Activated T-cell treated with anti-CD3 and anti-CD28 coated beads, Interleukin-2, amount 50 U/mL, for 48 hours (primary cell): ENCODE measurements at places on chromosomes 1 and 21.

- no peak for DNase-seq
These were observed 98.3 kb upstream of the FGGY start for GRCh38 chr1:59198564-59198963.

- DNase-seq: no peak
These were observed 48.6 kb upstream of the ZNHIT6 start for GRCh38 chr1:85756864-85757263.

DNA sequence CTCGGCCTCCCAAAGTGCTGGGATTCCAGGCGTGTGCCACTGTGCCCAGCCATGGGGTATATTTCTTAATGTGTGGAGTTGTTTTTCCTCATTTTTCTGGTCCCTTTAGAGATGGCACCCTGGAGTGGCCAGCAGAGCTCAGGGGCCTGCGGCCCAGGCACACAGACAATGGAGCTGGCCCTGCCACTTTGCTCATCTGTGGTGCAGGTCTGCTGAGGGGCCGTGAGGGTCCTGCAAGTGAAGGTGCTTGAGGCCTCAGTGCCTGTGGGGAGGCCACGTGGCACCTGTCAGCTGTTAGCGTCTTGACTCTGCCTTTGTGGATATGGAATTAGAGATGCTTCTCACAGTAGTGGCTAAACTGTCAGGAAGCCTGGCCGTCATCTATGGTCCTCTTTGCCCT lies 7.5 kb downstream of the COL18A1 start:
- DNase-seq: no peak

DNA sequence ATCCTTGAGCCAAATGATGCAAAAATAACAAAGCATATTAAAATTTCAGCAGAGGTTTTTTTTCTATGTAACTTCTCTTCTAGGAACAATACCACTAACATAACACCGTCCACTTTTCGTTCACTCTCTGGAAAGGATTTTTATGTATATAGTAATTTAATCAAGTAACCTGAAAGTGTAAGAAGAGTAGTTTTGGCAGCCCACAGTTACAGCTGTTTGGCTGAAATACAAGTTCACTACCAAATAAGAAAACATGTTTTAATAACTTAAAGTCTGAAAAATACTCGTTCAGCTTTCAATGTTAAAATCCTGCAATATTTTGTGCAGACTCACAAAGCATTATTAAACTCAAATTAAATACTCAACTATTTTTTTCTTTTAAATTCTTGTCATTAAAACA lies 896.8 kb upstream of the ADGRL4 start:
- DNase-seq: no peak

GRCh38 chr1:93608187-93609109 lies 73.2 kb downstream of the BCAR3 start:
- DNase-seq: peak; percentile 67

GRCh38 chr21:31556662-31557061 lies 102.8 kb upstream of the SOD1 start:
- DNase-seq: no peak

DNA sequence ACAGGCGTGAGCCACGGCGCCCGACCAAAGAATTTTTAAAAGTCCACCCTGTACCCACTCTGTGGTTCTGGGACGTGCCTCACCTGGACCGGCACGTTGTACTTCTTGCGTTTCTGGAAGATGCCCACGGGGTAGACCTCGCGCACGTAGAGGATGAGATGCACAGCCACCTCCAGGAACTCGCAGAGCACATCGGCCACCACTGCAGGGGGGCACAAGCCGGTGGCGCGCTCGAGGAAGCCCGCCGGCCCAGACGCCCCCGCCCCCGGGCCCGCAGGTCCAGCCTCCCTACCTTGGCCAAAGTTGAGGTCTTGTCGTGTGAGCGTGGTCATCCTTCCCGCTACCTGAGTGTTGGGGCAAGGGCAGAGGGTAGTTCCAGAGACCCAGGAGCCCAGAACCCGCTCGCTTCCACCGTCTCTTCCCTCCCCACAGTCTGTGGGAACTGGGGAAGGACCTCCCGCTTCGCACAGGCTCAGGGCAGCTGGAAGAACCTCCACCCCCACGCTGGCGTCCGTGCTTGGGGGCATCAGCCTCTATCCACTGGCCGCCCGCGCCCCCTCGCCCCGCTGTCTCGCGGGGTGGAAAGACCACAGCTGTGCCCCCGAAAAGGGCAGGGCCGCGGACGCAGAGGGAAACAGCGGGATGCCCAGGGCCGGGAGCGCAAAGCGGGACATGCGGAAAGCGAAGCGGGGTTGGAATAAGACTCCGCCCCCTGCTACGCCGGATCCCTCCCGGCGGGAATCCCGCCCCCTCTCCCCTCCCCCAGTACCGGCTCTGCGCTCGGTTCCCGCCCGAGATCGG lies 478 bp downstream of the MAD2L2 start:
- no peak for DNase-seq

DNA sequence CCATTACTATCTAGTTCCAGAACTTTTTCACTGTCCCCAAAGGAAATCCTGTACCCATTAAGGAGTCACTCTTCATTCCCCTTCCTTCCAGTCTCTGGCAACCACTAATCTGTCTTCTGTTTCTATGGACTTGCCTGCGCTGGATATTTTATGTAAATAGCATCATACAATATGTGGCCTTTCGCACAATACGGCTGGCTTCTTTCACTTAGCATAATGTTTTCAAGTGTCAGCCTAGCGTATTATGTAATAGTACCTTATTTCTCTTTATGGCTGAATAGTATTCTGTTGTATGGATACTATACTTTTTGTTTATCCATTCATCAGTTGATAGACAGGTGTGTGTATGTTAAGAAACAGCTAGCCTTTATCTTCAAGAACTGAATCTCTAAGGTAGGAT lies 14.3 kb downstream of the ATF3 start:
- DNase-seq: no peak

- no peak for DNase-seq
These were observed 21.7 kb downstream of the ARV1 start for GRCh38 chr1:231000639-231001038.

DNA sequence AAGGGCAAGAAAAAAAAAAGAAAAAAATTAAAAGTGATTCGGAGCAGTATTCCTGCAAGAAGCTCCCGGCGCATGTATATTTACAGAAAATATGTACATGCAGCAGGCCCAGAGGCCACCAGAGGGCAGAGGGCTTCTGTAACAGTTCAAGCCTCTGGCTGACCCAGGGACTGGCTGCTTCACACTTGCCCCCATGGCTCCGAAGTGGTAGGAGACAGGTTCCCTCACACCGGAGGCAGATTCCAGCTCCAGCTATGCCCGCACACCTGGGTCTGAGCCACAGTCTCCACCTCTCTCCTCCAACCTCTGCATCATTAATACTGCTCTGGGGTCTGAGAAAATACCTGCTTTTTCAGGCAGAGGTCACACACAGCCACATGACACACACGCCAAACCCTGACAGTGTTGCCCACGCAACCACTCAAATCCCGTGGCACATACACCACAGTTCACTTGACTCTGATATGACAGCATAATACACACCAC lies 2.2 kb upstream of the ARHGAP30 start:
- peak; percentile 57 for DNase-seq

- DNase-seq: peak; percentile 58
These were observed 45.0 kb upstream of the BCL10 start for GRCh38 chr1:85321237-85321964.

- no peak for DNase-seq
These were observed 44.8 kb downstream of the CHD1L start for GRCh38 chr1:147287133-147287865.

GRCh38 chr1:187262731-187263130 lies 434.0 kb downstream of the PLA2G4A start:
- no peak for DNase-seq

- no peak for DNase-seq
These were observed 51.3 kb downstream of the PCNX2 start for GRCh38 chr1:233244183-233244582.

DNA sequence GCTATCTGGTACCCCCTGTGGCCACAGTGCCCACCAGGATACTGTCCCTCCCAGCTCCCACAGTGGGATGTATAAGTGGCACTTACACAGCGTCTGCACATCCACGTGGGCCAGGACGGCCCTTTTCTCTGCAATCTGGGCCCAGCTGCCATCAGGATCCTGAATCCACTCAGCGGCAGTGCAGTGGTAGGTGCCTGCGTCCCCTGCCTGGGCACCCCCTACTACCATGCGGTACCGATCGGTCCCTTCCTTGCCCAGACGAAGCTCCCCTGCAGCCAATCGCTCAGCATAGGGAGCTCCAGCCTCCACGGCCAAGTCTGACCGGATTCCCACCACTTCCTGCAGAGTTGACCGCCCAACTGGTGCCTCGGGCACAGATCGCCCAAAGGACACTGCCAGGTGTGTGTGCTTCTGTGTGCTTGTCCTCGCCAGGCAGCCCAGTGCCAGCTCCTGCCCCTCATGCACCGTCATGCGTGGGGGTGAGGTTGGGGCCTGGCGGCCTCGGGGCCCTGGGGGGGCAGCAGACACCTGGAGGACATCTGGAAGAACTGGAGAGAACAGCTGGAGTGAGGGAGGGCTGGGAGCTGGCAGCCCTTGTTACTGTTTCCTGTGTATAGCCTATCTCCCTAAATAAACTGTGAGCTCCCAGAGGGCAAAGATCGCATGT lies 4.7 kb downstream of the IGSF8 start:
- no peak for DNase-seq

GRCh38 chr1:91777630-91778300 lies 108.2 kb downstream of the TGFBR3 start:
- no peak for DNase-seq

- DNase-seq: no peak
These were observed 25.0 kb downstream of the TBX15 start for GRCh38 chr1:118963138-118963455.

GRCh38 chr1:72284348-72285073 lies 2.2 kb upstream of the NEGR1 start:
- peak; percentile 40 for DNase-seq

- DNase-seq: no peak
These were observed 257.5 kb downstream of the LRRC40 start for GRCh38 chr1:69947837-69948236.

DNA sequence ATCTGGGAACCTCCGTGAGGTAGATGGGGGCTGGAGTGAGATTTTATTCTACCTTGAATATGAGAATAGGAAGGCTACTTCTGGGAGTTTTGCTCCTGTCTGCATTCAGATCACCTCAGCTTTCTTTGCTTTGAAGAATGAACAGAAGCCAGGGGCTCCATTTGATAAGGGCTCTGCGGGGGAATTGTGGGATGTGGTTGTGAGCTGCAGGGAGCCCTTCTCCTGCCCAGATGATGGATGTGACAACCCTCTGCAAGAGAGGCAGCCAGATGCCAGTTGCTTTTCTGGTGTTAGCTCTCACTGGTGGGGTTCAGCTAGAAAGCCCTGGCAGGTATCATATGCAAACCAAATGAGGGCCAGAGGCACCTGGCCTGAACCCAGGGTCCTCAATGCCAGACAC lies 21.5 kb downstream of the IER5 start:
- DNase-seq: no peak

DNA sequence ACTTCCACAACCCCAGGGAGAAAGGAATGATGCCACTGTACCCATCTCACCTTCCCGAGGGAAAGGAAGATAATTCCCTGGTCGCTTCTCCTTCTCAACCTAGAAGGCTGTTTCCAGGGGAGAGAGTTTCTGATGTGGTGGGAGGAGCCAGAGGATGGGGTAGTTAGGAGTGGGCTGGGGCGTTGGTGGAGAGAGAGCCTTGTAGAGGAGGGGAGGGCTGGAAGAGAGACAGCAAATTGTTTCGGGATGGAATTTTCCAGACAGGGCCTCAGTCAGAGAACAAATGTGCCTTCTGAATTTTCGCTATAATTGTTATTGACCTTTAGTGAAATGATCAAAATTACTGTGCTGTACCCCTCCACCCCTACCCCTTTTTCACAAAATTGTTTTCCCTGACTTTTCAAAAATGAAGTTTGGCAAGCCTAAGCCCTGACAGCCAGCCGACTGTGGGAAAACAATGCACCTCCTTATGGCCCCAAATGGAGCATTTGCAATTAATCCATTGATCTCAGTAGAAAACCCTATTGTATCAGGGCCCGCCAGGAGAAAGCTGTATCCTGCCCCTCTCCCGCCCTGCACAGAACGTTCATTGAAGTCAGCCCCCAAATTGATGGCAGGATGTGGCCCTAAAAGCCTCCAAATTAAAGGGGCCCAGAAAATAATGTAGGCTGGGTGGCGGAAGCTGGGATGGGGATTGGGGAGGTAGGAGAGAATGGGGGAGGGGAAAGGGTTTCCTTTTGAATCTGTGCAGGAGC lies 69.1 kb upstream of the JUN start:
- DNase-seq: no peak

- no peak for DNase-seq
These were observed 378.9 kb downstream of the BRINP3 start for GRCh38 chr1:190098756-190099155.

GRCh38 chr1:238778113-238778512 lies 608.3 kb upstream of the CHRM3 start:
- DNase-seq: no peak

- DNase-seq: no peak
These were observed 365.8 kb downstream of the KIF26B start for GRCh38 chr1:245520611-245521010.

GRCh38 chr1:183463566-183463965 lies 8.7 kb upstream of the SMG7 start:
- DNase-seq: no peak

- DNase-seq: no peak
These were observed 93.0 kb downstream of the CLIC6 start for GRCh38 chr21:34761758-34762330.

DNA sequence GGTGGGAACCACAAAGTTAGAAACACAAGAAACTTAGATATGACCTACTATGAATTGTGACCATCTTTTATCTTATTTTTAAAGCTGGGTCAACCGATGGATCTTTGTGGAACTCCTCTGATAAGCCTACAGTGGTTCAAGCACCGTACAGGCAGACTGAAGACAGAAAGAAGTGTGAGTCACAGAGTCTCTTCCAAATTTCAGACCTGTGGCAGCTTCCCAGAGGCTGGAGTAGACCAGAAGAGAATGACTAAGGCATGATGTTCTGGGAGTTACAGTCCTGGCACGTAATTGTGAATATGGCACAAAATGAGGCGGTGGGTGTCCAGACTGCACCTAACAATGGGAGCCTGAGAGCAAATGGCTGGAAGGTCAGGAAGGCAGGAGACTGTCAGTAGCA lies 70.0 kb downstream of the LMO4 start:
- DNase-seq: no peak

GRCh38 chr1:152440635-152441471 lies 26.8 kb upstream of the CRNN start:
- peak; percentile 77 for DNase-seq

- DNase-seq: no peak
These were observed 156.0 kb downstream of the SLC45A1 start for GRCh38 chr1:8473891-8474300.

- DNase-seq: no peak
These were observed 807.7 kb downstream of the USP25 start for GRCh38 chr21:16537501-16537900.

GRCh38 chr1:7253988-7254587 lies 468.8 kb downstream of the CAMTA1 start:
- no peak for DNase-seq

DNA sequence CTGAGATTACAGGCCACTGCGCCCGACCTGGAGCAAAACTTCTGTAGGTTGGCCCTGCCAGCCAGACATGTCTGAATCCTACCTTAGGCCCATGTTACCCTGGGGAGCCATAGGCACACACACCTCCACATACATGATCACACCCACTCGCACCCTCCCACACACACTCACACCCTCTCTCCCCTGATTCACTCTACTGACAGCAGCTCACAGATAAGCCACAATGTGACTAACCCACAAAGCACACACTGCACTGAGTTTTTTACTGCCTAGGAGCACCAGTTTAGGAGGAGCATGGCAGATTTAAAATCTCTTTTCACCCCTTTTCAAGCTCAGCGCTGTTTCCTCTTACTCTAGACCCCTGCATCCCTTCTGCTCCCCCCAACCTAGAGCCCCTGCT lies 41.7 kb downstream of the SLC30A1 start:
- no peak for DNase-seq
